Activated CD8-positive, alpha-beta memory T cell treated with anti-CD3 and anti-CD28 coated beads, Interleukin-2, amount 50 U/mL, for 4 hours (primary cell): ENCODE measurements at places on chromosomes 4 and X.

- no peak for DNase-seq
Observed at GRCh38 chr4:164115236-164115635, 620.7 kb downstream of the TMA16 start.

DNA sequence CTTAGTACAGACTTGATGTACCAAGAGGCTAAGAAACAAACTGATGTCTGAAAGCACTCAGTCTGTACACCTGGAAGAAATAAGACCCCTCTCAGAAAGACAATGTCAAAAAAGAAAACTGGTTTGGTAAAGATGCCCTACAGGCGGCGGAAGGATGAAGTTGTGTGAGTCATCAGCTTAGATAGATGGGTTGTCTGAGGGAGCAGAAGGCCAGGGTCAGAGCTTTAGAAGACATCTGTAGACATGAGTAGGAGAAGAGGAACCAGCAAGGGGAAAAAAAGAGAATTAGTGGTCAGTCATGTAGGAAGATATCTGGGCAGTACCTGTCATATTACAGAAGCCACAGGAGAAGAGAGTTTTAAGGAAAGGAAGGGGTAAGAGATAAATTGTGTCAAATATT is 8.3 kb downstream of the SRPX2 start:
- DNase-seq = no peak

DNA sequence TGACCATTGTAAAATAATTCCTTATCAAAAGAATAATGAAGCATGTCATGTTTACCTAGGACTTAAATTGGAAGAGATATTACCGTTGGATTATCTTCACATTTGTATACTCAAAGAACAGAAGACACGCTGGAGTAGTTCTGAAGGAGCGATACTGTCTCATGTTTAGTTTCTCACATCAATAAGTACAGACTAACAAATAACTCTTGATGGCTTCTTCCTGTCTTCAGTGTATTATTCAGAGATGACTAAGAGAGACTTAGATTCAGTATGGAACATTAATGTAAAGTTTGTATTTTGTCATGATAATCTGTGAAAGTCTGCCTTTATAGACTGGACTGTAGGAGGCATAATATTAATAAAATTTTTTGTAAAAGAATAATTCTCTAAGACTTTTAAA is 72.7 kb downstream of the SPRY1 start:
- no peak for DNase-seq

DNA sequence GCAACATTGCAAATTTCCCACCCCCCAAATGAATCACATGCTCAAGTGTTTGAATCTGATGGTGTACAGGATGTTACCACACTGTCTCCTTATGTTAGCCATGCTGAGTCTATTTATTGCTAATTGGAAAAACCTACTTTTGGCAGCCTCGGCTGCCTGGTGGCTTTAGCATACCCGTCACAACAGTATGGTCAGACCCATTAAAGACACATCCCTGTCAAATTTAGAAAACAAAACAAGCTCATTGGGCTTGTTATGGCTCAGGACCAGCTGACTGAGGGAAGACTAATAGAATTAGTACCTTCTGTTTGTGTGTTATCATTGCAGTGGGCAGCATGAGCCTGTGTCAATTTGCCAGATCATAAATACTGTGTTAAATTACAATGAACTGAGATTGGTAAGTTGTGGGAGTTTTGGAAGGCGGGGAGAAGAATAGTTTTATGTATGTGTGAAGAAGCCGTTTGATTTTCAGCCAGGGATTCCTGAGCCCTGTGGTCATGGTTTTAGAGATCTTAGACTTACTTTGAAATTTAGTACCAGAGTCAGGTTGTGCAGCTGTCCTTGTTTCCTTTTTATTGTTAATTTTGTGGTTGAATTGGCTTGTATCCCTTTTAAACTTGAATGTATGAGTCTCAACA is 66.8 kb downstream of the POLA1 start:
- no peak for DNase-seq

DNA sequence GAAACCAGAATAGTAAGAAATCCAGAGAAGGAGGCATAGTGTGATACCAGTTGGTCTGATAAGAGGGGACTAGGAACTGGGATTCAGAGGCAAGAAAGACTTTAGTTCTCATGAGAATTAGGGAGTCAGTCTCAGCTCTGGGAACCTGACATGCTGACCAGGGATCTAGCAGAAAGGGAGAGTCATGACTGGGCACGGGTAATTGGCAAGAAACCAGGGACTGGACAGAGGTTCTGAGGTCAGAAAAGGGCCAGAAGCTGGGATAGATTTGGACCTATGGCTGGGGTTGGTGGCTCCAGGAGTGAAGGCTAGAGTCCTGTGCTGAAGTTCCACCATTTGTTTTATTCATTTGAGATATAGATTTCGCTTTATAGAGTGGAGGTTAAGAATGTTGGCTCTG is 110.2 kb upstream of the C1GALT1C1 start:
- DNase-seq = no peak
